WTC11 (cell line): ENCODE measurements at places on chromosomes 1 and 21.
A peak's percentile ranks its signal among the peaks of the same experiment; 100 is the strongest.

DNA sequence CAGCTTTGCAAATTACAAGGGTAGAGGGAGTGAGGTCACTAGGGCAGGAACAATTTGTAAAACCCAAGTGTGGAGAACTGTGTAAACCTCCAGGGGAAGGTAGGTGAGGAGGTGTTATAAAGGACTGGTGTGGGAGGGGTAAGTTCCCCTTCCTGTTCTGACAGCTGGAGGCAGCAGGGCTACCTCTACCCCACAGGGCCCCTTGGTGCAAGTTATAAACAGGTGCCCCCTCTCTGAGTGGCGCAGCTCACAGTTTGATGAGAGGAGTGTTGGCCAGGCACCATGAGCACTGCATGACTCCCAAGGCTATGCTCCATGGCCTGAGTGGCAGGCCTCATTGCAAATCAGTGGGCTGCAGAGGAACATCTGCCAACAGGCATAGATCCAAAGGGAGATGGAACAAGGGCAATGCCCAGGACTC is 41.0 kb downstream of the MFSD2A start:
- no peak overlapping the region for H3K4me3 ChIP-seq
- peaks cover 3% of the 10 kb centered on the region; the same call in 1 of the 2 replicates for H3K27me3 ChIP-seq
- H3K36me3 ChIP-seq, result no peaks in the 10 kb centered on the region
- H3K27ac ChIP-seq, result no peak overlapping the region; the same call in 1 of the 2 replicates

DNA sequence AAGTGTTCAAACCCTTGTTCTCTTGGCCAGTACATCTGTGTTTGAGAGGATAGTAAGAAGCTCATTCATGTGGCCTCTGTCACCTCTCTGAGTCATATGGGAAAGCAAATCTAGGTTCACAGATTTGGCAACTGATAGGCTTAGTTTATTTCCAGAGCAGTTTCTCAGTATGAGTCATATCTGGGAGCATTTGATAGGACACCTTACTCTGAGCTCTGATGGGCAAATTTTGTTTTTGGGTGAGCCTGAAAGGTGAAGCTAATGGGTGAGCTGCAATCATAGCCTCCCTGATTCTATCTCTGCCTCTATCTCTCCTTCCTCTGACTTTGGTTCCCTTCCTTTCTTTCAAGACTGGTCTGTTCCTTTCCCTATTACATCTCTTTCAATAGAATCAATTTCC is 134.4 kb downstream of the S1PR1 start:
- DNase-seq, result no peak
- peaks cover 5% of the 10 kb centered on the region; the same call in 1 of the 2 replicates for H3K4me1 ChIP-seq
- H3K36me3 ChIP-seq, result peaks cover 5% of the 10 kb centered on the region; the same call in 1 of the 2 replicates
- H3K4me3 ChIP-seq, result no peak overlapping the region
- H3K27ac ChIP-seq, result no peak overlapping the region

- no peak overlapping the region for H3K27ac ChIP-seq
- H3K36me3 ChIP-seq, result peaks cover 3% of the 10 kb centered on the region
- H3K4me3 ChIP-seq, result no peak overlapping the region
- H3K27me3 ChIP-seq, result no peaks in the 10 kb centered on the region; the same call in 1 of the 2 replicates
- no peak for DNase-seq
Observed at GRCh38 chr1:170076199-170076598, 1.7 kb upstream of the KIFAP3 start.

DNA sequence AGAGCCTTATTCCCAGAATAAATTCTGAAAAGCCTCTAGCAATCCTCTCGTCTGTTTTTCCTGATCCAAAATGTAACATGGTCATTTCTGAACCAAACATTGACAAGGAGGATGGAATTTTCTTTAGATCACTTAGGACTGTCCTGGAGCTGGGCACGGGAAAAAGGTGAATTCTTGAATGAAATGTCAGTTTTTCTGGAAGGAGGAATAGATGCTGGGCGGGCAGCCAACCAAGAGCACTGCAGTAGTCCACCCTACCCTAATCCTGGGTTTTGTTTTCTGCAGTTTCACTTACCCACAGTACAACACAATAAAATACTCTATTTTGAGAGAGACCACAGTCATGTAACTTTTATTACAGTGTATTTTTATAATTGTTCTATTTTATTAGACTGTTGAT is 20.9 kb downstream of the RIT1 start:
- H3K4me1 ChIP-seq, result no peaks in the 10 kb centered on the region
- no peaks in the 10 kb centered on the region for H3K36me3 ChIP-seq
- DNase-seq, result no peak
- H3K27ac ChIP-seq, result no peak overlapping the region

- no peak overlapping the region for H3K4me3 ChIP-seq
- peaks cover 51% of the 10 kb centered on the region for H3K4me1 ChIP-seq
- H3K36me3 ChIP-seq, result no peaks in the 10 kb centered on the region
- no peak for DNase-seq
- H3K27me3 ChIP-seq, result peaks cover under 1% of the 10 kb centered on the region; the same call in 1 of the 2 replicates
Observed at GRCh38 chr1:225465793-225466517, 38.1 kb upstream of the LBR start.

- DNase-seq, result no peak
- no peaks in the 10 kb centered on the region for H3K36me3 ChIP-seq
- peaks cover 33% of the 10 kb centered on the region for H3K4me1 ChIP-seq
- H3K27me3 ChIP-seq, result peaks cover 28% of the 10 kb centered on the region
Observed at GRCh38 chr1:167460836-167461235, 57.5 kb downstream of the CD247 start.

GRCh38 chr1:229221106-229222019 is 49.5 kb upstream of the RAB4A start:
- H3K27ac ChIP-seq, result no peak overlapping the region
- peaks cover 19% of the 10 kb centered on the region for H3K4me1 ChIP-seq
- H3K27me3 ChIP-seq, result no peaks in the 10 kb centered on the region; the same call in 1 of the 2 replicates
- DNase-seq, result no peak
- H3K4me3 ChIP-seq, result no peak overlapping the region

GRCh38 chr1:212235857-212236256 is 49.4 kb upstream of the PPP2R5A start:
- DNase-seq, result no peak
- H3K4me1 ChIP-seq, result no peaks in the 10 kb centered on the region
- no peaks in the 10 kb centered on the region; the same call in 1 of the 2 replicates for H3K27me3 ChIP-seq
- H3K27ac ChIP-seq, result no peak overlapping the region

DNA sequence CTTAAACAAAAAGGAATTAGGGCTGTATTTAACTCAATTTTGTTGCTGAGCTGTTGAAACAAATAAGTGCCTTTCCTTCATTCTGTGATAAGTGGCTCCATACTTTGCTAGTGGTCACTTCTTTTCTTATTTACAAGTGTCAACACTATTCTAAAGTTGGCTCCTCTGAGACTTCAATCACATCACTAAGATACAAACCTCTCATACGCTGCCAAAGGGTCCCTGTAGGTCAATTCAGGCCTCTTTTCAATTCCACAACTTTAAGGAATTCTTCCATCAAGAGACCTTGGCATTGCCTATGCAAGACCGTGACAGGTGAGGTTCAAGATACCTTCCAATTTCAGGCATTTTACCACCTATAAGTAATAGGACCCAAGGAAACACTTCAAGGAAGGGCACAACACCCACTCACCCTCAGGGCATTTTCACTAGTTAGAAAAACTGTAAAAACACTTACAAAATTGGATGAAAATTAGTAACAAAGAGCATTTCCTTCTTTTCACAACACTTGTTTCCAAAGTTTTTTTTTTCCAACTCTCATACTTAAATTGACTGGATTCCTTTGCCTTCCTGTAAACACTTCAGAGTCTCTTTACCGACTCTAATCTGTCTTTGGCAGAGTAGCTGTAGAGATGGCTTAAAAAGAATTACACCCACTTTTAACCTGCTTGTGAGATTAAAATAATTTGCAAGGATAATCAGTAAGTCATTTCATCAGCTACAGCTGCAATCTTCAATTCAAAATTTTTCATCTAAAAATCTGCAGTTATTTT is 24.5 kb downstream of the SERBP1 start:
- H3K36me3 ChIP-seq, result 0 out of 2 replicates have a peak, but pooled peaks cover 3% of the 10 kb centered on the region
- H3K4me3 ChIP-seq, result no peak overlapping the region
- H3K27ac ChIP-seq, result peak overlapping the region; percentile 79
- H3K27me3 ChIP-seq, result no peaks in the 10 kb centered on the region
- no peak for DNase-seq

DNA sequence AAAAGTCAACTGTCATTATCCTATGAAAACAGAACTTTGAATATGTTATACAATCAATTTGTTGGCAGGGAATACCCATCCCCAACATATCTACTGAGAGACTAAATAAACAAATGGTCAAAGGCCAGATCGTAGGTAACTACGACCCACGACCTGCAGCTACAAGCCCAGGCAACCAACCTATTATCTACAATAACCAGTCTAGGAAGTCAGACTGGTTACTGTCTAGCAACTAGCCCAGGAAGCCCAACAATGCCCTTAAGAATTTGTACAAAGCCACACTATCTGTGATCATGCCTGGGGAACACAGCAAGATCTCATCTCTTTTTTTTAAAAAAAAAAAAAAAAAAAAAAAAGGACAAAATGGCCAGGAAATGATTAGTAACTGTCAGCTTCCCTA is 58.7 kb downstream of the SMYD3 start:
- peaks cover 9% of the 10 kb centered on the region for H3K4me1 ChIP-seq
- no peaks in the 10 kb centered on the region for H3K27me3 ChIP-seq
- peaks cover 3% of the 10 kb centered on the region for H3K36me3 ChIP-seq

GRCh38 chr1:241310451-241310850 is 46.6 kb downstream of the RGS7 start:
- H3K27ac ChIP-seq, result no peak overlapping the region
- no peak overlapping the region for H3K4me3 ChIP-seq
- H3K36me3 ChIP-seq, result no peaks in the 10 kb centered on the region
- peaks cover 12% of the 10 kb centered on the region for H3K4me1 ChIP-seq

DNA sequence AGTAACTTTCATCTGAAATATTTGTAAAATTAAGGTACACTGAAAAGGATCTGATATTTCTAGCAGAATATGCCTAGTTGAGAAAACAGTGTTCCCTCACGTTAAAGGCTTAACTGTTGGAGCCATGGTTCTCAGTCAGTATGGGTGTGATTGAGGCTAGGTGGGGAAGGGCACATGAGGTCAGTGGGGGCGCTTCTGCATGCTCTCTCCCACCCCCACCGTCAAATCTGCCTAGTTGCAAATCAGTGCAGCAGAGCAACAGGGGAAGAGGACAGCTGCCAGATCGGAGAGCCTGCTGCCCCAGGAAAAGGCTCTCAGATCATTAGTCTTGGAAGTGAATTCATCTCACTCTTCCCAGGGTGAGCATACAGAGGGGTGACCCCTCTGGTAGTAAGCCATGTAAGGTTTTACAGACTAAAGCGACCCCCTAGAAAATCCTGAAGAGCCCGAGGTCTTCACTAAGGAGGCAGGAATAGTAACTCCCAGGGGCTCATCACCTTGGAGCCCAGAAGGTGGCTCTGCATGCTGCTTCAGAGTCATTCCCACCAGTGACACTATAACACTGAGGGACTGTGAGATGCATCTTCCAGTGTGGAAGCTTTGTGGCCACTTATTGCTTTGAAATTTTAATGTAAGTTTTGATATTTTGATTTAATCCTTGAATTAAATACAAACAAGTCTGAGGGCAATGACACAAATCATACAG is 83.1 kb upstream of the BARHL2 start:
- no peak overlapping the region for H3K27ac ChIP-seq
- no peak overlapping the region for H3K4me3 ChIP-seq
- no peak for DNase-seq
- no peaks in the 10 kb centered on the region for H3K36me3 ChIP-seq
- H3K27me3 ChIP-seq, result no peaks in the 10 kb centered on the region; the same call in 1 of the 2 replicates

GRCh38 chr1:225253784-225254183 is 174.1 kb downstream of the LBR start:
- H3K27ac ChIP-seq, result no peak overlapping the region
- H3K4me1 ChIP-seq, result no peaks in the 10 kb centered on the region
- no peak for DNase-seq
- no peaks in the 10 kb centered on the region; the same call in none of the 2 replicates for H3K27me3 ChIP-seq

DNA sequence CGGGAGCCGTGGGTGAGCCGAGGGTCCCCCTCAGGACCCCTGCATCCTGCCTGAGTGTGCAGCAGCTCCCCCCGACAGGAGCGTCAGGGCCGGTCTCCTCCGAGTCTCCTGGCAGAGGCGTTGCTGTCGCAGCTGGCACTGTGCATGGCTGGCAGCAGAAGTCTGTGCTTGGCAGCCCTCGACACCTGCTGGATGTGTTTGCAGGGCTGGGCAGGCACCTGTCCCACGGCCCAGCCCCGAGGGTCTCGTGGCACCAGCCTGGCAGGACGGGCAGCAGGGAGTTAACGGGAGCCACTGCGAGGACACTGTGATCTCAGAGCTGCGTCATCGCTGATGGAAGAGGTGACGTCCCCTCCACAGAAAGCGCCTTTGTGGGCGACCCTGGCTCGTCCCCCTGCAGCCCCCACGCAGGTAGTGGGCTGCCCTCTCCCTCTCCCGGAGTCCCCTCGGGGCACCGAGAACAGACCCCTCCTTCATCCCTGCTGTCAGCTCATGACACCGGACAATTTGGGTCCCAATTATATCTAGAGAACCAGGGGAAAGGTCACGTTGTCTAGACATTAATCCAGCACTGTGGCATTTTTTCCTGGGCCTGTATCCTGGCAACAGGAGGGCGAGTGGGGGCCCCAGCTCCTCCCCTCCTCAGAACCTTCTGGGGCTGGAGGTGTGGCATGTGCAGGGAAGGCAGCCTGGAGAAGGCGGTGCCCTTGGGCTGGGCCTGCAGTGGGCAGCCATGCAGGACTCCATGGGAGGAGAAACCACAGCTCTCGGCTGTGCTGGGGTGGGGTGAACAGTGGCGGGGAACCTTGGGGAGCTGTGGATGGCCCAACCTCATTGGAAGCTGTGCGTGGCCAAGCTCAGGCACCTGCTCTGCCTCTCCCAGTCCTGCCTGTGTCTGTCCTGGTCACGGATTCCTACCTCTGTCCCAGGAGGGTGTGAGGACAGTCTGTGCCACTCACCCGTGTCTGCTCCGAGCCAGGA is 15.4 kb downstream of the COL18A1 start:
- H3K4me1 ChIP-seq, result peaks cover 29% of the 10 kb centered on the region
- peak overlapping the region; percentile 80 for H3K27ac ChIP-seq
- H3K36me3 ChIP-seq, result no peaks in the 10 kb centered on the region
- DNase-seq, result no peak

DNA sequence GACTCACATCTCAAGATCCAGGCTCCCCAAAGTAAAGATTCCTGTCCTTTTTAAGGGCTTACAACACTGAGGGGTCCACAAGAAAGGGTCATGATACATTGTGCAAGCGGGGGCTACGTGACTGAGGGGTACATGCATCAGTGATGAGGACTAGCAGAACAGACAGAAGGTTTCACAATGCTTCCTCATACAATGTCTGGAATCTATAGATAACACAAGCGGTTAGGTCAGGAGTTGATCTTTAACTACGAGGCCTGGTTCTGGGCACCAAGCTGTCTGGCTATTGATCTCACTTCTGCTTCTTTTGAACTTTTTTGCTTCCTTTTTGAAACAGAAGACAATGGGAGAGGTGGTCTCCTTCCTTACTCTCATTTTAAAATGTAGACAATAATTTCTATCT is 718.6 kb downstream of the AMY1C start:
- H3K36me3 ChIP-seq, result peaks cover 12% of the 10 kb centered on the region
- H3K27me3 ChIP-seq, result peaks cover 11% of the 10 kb centered on the region
- no peaks in the 10 kb centered on the region for H3K4me1 ChIP-seq
- no peak overlapping the region for H3K27ac ChIP-seq
- no peak overlapping the region for H3K4me3 ChIP-seq

GRCh38 chr1:201750120-201750519 is 78.8 kb upstream of the IPO9 start:
- DNase-seq, result no peak
- H3K27me3 ChIP-seq, result no peaks in the 10 kb centered on the region
- peak overlapping the region; percentile 35; the same call in 1 of the 2 replicates for H3K27ac ChIP-seq
- no peak overlapping the region for H3K4me3 ChIP-seq
- peaks cover 79% of the 10 kb centered on the region for H3K4me1 ChIP-seq

GRCh38 chr1:39132505-39133339 is 71.8 kb upstream of the MACF1 start:
- peak overlapping the region; percentile 34 for H3K4me3 ChIP-seq
- peaks cover 67% of the 10 kb centered on the region for H3K4me1 ChIP-seq
- H3K27ac ChIP-seq, result peak overlapping the region; percentile 98
- no peaks in the 10 kb centered on the region for H3K27me3 ChIP-seq
- peak; percentile 88 for DNase-seq
